ENCODE measurements at places on chromosomes 7 and 10.

DNA sequence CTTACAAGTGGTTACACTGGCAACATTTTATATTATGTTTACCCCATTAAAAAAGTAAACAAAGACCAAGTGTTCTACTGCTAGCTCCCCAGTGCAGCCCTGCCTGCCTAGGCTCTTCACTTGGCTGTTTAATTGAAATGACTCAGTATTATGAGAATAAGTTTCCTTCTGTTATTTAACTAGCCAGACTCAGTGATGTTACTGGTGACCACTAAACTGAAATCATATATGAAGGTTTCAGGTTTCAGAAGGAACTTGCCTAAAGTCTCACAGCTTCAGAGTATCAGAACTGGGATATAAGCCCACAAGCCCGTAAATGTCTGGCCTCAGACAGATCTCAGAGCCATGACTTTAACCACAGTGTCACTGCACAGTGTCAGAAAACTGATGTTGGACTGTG is 66.8 kb upstream of the EXOC4 start:
- no peak for DNase-seq

- no peak for DNase-seq
These were observed 621 bp upstream of the FAM133B start for GRCh38 chr7:92590711-92591310.

DNA sequence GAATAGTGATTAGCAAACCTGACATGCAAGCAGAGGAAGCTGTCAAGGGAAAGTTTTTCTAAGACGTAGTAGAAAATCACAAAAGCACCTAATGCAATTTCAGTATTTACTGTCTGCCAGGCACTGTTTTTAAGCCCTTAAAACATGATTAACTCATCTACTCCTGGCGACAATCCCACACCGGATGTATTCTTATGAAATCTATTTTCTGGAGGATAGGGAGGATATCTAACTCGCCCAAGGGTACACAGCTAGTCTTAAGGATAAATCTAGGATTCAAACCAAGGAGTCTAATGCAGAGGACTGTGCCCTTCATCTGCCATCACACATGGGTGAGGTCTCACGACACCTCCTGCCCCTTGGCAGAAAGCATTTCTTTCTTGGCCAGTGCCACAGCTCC is 47.8 kb upstream of the FIGNL1 start:
- no peak for DNase-seq

- no peak for DNase-seq
These were observed 8.7 kb downstream of the GALNTL5 start for GRCh38 chr7:151964951-151965350.

DNA sequence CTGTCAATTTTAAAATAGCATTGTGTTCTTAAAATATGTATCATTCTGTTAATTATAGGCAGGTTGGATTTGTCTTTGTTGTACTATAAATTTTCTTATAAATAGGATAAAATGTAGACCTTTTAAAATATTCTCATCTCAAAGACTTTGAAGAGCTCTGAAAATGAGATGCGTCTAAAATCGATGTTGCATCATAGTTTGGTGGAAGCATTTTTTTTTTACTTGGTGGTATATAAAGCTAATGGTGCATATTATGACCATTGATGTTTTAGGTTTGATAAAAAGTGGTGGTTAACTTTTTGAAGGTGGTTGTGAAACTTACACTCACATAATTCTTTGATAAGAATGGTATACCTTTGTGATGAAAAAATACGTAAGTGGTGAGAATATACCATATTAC is 69.1 kb downstream of the ZNRF2 start:
- no peak for DNase-seq

DNA sequence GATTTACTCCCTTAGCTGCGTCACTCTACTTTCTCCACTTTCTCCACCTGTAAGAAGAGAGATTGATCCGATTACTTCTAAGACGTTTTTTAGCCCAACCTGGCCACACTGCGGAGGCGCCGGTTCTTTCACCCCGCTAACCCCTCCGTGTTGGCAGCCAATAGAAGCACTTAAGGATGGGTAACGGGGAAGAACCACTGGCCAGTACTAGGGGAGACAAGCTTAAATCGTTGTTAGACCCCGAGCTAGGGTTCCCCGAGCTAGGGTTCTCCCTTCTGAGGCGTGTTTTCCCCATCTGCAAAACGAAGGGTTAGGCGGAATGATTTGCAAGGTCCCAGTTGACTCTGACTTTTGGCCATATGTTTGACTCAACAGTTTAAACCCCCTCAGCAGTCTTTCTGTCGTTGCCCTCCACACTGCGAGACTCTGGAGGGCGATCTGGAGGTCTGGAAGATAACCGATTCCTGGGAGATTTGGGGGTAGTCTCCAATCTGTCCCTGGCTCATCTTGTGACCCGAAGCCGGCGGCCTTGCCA is 644 bp downstream of the UMAD1 start:
- DNase-seq = no peak

DNA sequence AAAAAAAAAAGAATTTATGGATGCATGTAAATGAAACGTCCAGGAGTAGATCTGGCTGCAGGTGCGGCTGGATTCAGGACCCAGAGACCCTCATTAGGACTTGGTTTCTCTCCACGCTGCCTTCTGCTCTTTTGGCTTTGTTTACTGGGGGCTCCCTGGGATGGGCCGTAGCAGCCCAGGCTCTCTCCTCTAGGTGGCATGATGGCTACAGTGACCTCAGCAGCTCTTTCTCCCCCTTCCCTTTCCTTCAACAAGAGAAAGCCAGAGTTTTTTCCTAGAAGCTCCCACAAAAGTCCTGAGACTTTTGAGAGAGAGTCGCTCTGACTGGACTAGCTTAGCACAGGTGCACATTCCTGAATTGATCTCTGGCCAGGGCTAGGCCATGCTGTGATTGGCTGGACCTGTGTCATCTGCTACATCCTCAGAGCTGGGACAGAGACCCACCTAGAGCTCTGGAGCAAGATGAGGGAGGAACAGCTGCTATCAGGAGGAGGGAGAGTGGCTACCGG is 67.8 kb upstream of the PDCD4 start:
- peak; percentile 50 for DNase-seq

DNA sequence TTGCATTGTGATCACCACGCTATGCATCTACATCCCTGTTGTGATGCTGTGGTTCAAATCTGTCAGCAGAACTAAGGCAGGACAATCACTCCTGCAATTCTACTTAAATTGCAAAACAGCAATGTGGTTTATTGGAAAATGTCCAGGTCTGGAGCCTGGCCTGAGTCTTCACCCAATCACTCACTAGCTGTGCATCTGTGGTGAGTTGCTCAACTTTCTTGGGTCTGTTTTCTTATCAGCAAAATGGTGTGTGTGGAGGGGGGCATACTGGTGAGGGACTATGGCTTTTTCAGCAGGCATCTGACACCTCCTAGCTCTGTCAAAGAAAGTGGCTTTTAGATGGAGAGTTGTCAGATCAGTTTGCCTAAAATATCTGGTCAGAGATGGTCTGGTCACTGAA is 108.3 kb upstream of the FEZF1 start:
- no peak for DNase-seq

Measured in CD14-positive monocyte (primary cell).